ENCODE measurements at places on chromosomes 3 and 15.
A peak's percentile ranks its signal among the peaks of the same experiment; 100 is the strongest.

DNA sequence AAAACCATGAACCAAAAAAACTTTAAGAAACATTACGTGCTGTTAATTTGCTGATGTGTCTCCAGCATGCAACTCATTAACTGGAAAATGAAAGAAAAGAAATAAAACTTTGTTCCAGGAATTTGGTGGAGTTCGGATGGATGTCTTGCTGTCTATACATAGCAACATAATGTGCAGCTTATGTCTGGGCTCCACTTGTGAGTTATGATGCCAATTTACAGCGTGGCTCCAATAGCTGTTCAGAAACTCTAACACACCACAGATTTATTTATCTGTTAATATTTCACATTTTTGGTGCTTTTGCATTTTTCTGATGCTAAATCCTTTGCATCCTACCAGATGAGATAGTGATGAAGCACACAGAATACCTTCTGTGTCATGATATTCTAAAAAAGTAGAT, 45.1 kb downstream of the MAP4 start:
- no peak for DNase-seq

DNA sequence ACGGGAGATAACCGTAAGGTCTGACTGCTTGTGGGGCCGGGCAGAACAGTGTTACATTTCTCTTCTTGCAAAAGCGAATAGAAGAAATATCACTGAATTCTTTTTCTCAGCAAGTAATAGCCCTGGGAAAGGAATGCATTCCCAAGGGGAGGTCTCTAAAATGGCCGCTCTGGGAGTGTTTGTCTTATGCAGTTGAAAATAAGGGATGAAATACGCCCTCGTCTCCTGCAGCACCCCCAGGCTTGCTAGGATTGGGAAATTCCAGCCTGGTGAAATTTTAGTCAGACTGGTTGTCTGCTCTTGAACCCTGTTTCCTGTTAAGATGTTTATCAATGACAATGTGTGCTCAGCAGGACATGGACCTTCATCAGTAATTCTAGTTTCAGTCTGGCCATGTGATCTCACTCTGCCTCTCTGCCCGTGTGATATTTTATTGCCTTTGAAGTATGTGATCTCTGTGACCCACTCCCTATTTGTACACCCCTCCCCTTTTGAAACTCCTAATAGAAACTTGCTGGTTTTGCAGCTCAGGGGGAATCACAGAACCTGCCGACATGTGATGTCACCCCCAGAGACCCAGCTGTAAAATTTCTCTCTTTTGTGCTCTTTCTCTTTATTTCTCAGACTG, 715.6 kb downstream of the ROBO1 start:
- DNase-seq, result no peak

- no peak for DNase-seq
Observed at GRCh38 chr3:71436337-71436736, 147.2 kb downstream of the FOXP1 start.

DNA sequence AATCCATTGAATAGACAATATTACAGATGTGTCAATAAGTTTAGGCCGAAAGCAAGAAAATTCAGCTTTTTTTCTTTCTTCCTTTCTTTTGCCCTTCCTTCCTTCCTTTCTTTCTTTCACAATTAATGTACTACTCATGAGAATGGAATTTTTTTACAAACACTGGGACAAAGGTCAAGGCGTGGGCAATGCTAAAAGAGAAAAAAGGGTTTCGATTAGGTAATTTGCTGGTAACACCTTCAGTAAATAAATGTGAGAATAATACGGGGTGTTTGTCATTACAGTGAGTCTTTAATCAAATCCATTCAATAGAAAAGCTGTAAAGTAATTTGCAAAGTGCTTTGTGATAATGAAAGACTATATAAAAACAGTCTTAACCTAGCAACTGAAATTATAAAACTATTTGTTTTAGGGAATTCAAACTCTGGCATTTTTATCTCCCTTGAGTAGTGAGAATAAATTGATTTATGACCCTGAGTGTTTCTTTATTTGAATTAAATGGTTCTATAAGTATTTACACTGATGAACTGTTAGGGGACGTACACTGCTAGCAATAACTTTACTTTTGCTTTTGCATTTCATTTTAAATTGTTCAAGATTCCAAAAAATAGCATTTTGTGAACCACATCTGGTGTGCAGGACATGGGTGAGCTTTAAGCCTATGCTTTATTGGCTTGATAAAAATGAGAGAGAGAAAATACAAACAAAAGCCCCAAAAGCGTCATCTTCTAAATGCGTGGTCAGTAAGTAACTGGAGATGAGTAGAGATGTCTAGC, 104.2 kb upstream of the THRB start:
- peak; percentile 42 for DNase-seq

DNA sequence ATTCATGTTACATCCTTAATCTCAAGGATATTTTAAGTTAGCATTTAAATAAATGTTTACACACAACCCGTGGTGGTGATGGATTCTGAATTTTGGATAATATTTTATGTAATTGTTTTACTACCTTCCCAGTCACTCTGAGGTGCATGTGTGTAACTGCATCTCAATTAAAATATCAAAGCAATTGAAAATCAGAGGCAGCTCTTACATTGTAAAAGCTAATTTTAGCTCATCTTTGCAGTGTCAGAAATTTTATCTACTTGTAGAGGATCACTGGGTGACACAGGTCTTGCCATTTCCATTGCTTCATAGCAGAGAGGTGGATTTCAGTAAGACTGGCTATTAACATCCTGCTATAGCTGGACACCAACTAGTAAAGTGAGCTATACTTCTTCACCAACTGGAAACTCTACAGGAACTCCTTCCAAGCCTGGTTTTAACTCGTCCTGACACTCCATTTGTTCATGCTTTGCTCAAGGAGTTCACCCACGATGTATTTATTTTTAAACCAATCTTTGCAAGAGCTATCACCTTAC, 19.6 kb upstream of the MITF start:
- DNase-seq, result no peak

GRCh38 chr3:13546667-13547171, 2.2 kb upstream of the FBLN2 start:
- DNase-seq, result no peak

DNA sequence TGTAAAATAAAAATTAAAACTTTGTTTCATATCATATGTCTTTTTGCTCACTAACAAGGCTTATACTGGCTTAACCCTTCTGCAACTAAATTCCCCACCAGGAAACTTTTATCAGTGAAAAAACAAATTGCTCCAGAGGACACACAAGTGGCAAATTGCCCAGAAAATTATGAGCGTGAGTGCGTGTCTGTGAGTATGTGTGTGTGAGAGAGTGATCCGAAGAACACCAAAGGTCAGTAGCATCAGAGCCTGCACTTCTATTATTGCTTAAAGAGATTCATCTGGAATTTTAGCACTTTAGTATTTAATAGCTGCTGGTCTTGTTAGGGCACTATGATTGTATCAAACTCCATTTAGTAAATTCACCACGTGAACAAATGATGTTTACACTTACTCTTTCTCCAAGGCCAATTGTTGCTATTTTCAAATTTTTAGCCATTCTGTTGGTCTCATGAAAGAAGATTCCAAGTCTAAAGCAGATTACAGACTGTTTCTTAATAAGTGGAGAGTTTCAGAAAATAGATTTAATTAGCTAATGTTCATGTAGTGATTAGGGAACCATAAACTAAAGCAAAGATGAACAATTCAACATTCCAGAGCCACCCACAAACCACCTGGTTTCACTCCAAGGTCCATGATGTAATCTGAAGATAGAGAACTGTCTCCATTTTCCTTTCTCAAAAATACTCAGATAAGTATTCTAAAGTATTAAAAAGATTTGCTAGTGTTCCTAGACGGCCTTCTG, 91.1 kb upstream of the IL12A start:
- no peak for DNase-seq

GRCh38 chr15:70439304-70439877, 324.0 kb downstream of the UACA start:
- no peak for DNase-seq

- no peak for DNase-seq
Observed at GRCh38 chr3:77902675-77903074, 862.8 kb downstream of the ROBO2 start.

GRCh38 chr3:177512945-177513814, 315.9 kb upstream of the TBL1XR1 start:
- no peak for DNase-seq

DNA sequence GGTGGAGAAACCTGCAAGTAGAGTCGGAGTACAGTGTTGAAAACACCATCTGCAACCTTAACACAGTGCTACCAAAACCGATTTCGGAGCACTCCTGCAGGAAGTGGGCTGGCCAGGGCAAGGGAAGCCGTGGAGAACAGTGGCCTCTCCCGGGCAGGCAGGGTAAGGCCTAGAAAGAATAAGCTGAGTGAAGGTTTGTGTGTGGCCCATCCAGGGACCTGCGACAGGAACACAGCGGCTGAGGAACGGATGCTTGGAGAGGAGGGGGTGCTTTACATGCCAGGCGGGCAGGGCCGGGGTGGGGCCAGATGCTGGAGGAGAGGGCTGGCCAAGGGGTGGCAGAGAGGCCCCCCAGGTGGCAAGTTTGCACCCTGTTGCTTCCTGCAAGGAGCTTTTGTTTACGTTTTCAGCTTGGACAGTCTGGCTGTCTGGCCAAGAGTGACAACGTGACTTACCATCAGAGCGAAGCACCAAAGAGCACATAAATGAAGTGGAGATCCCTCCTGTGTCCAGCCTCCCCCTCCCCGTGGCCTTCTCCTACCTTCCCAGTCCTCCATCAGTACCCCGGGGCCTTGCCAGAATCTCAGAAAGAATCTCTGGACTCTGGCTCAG, 156.5 kb downstream of the PGPEP1L start:
- DNase-seq, result peak; percentile 55
